ENCODE measurements at places on chromosomes 5 and 9.
A peak's percentile ranks its signal among the peaks of the same experiment; 100 is the strongest.

GRCh38 chr5:136104306-136104965 is 28.2 kb upstream of the SMAD5 start:
- no peak for DNase-seq

DNA sequence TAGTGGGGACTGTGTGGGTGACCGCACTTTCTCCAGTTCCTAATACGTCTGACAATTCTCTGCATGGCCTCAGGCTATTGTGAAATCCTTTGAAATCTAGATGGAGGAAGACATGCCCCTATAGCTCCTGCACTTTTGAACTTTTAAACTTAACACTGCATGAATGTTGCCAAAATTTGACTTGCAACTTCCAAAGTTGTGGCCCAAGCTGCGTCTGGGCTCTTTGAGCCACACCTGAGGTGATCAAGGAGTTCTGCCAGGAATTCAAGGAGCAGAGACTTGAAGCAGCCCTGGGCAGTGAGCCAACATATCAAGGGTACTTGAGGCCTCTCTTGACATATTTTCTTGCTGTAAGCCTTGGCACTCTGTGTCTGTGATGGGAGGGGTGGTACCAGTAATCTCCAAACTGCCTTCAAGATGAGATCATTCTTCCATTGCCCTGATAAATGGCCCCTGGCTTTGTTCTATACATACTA is 1336.1 kb upstream of the CDH9 start:
- DNase-seq, result no peak

GRCh38 chr5:53164478-53165165 is 55.1 kb upstream of the MOCS2 start:
- DNase-seq, result no peak

- DNase-seq, result no peak
Observed at GRCh38 chr5:102153003-102153759, 142.9 kb downstream of the SLCO4C1 start.

GRCh38 chr9:79215821-79216220 is 355.9 kb upstream of the TLE4 start:
- DNase-seq, result no peak

GRCh38 chr5:72788866-72789505 is 27.5 kb upstream of the TNPO1 start:
- DNase-seq, result no peak

- DNase-seq, result no peak
Observed at GRCh38 chr9:134556531-134557068, 85.0 kb upstream of the COL5A1 start.

- DNase-seq, result peak; percentile 36
Observed at GRCh38 chr5:177111720-177112394, 21.7 kb upstream of the NSD1 start.

DNA sequence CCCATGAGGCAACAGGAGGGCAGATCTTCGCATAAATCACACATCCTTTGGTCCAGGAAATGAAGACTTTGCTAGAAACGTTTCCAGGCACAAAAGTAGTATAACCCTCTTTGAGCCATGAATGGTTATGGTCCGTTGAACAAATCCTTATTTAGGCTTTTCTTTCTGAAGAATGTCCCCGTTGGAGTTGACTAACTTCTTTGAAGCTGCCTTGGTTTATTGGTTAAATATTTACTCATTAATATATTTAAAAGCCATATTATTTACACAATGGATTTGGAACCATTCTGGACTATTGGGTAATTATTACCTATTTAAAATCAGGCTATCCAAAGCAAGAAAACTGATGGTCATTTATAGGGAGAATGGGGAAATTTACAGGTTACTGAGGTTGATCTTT is 347.6 kb upstream of the SLC30A5 start:
- DNase-seq, result no peak

- DNase-seq, result no peak
Observed at GRCh38 chr5:161925960-161926359, 78.0 kb downstream of the GABRA1 start.

GRCh38 chr9:128162215-128163026 is 2.4 kb downstream of the BBLN start:
- no peak for DNase-seq

DNA sequence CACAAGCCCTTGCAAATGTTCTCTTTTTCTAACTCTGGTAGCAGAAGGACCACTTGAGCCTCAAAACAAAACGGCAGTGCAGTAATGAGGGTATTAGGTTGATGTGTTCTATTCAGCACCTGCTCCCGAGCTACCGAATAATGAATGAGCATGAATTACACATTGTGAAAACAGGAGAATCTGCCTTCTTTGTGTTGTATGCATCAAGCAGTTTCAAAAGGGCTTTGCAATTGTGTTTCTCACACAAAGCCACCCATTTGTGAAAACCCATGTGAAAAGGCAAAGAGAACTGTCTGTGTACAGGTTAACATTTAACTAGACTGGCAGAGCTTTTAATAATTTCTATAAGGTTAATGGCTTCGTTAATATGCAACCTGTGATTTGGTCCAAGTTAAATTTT is 97.8 kb downstream of the STK32A start:
- no peak for DNase-seq

- no peak for DNase-seq
Observed at GRCh38 chr5:180111273-180112002, 39.9 kb upstream of the RNF130 start.

GRCh38 chr9:129100383-129101169 is 10.0 kb downstream of the CRAT start:
- DNase-seq, result no peak

DNA sequence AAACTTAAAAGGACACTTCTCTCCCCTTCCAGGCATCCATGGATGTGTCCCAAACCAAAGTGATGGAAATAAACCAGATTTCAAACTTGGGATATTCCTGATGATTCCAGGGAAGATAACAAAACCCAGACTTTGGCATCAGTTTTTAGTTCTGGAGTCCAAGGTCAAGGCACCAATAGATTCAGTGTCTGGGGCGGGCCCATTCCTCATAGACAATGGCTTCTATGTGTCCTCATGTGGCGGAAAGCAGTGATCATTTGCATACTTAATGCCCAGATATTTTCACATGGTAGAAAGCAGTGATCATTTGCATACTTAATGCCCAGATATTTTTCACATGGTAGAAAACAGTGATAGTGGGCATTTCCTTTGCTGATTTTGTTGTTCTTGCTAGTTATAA is 151.4 kb upstream of the DAP start:
- no peak for DNase-seq

DNA sequence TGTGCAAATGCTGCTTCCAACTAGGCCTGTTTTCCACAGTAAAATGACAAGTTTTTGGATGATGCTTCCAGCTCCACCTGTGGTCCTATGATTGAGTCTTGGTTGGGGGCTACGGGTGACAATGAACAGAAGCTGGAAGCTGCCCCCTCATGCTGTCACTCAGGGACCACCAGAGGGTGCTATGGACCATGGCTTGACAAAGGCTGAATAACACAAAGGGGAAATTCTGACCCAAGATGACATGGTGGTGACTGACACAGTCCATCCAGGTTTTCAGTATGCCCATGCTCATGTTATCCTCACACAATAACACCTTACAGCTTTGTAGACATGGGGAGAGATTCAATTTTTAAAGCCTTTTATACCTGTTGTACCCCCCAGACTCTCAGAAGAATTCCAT is 23.9 kb upstream of the SAP30L start:
- no peak for DNase-seq

- no peak for DNase-seq
Observed at GRCh38 chr5:177604656-177605055, 4.7 kb downstream of the B4GALT7 start.

DNA sequence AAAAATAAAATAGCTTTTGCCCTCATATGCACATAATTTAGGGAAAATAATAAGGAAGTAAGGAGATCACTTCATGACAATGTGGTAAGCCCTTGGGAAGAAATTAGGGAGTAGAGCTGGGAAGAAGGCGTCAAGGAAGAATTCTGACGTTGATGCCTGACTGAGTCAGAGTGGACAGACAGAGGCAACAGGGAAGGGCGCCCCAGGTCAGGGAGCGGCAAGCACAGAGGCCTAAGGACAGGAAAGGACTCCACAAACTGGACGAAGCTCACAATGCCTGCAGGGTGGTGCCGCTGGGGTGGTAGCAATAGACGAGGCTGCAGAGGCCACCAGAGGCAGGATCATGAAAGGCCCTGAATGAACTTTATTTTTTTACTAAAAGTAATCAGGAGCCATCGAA is 7.6 kb downstream of the DRD1 start:
- DNase-seq, result no peak

- no peak for DNase-seq
Observed at GRCh38 chr5:103375350-103375749, 116.8 kb downstream of the MACIR start.

DNA sequence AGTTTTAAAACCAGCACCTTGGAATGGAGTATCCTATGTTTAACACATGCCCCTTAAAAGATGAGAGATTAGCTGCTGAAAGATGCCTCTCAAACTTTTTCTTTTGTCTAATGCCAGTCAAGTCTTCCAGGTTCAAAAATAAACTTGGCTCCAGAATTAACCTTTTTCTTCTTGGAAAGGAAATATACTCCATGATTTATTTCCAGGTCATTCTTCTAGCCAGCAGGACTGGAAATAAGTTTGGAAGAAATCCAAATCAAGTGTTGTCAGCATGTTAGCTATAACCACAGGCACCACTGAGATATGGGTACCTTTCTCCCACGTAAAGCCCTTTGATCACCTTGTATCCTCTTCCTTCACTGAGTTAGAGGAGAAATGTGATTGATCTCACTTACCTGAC is 56.1 kb downstream of the NLN start:
- no peak for DNase-seq

- DNase-seq, result no peak
Observed at GRCh38 chr9:19682397-19682796, 106.4 kb downstream of the SLC24A2 start.

GRCh38 chr9:117796681-117797080 is 92.5 kb downstream of the TLR4 start:
- no peak for DNase-seq

- DNase-seq, result no peak
Observed at GRCh38 chr9:94014066-94014654, 59.0 kb upstream of the BARX1 start.

DNA sequence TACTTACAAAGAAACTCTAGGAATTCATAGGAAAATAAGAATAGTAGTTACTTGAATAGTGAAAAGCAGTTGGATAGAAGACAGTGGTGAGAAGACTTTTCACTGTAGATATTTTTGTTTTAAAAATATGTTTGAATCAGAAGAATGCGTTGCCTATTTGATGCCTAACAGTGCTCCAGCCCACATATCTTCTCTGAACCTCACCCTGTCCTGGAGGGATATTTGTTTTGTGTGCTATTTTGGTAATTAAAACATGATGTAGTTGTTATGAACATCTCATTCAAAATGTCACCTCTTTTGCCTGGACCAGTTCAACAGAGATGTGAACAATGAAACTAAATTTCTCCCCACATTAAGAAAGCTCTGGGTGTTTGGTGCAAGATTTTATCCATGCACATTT is 87.6 kb downstream of the CARTPT start:
- DNase-seq, result no peak

GRCh38 chr5:68405784-68406743 is 190.5 kb downstream of the PIK3R1 start:
- DNase-seq, result no peak

DNA sequence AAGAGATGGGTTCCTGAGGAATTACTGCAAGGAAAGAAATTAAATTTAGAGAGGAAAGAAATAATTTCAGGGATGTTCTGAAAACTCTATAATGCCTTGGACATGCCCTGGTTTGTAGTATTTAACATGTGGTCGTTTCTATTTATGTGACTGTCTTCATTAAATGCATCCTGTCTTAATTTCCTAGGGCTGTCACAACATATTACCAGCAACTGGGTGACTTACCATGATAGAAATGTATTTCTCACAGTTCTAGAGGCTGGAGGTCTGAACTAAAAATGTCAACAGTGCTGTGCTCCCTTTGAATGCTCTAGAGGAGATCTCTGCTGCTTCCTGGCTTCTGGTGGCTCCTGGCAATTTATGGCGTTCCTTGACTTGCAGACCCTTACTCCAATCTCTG is 287.7 kb downstream of the FBXL7 start:
- DNase-seq, result no peak

- DNase-seq, result no peak
Observed at GRCh38 chr9:8254541-8254940, 455.0 kb upstream of the DMAC1 start.

- no peak for DNase-seq
Observed at GRCh38 chr9:14057368-14058324, 256.3 kb downstream of the NFIB start.

GRCh38 chr9:27118916-27119315 is 9.9 kb downstream of the TEK start:
- DNase-seq, result no peak

DNA sequence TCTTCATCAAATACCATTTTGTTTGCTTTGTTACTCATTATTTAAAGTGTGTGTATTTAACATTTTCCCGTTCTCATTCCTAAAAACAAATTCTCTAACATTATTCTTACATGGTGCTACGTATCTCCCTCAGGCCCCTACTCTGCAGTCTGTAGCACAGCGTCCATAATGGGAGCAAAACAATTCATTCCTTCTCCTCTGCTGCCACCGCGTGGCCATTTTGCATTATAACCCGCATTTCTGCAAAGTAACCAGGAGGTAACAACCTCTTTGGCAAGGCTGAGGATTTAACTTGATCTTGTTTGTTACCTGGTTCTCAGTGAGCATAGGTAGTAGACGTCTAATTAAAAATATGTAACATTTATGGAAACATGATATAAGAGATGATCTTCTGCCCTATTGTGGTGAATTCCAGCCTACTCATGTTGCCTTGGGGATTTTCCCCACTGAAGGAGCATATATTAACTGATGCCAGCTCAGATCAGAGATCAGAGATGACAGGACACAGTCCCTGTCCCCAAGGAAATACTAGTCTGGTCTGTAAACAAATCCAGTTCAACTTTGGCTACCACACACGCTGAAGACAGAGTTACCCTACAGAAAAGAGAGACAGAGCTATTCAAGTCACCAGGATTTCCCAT is 10.5 kb downstream of the OR1K1 start:
- peak; percentile 55 for DNase-seq

DNA sequence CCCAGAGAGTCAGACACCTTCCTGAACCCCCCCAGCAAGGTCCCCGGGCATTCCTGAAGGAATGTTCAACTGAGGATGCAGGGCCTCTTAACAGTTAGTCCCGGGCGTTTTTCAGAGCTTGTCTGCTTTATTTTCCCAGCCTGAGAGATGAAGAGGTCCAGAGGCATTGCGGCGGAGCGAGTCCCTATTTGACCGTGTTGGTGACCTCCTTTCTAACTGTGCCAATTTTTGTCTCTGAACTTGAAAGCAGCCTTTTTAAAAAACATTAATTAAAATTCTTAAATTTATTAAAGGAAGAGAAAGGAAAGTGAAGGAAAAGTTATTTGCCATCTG is 433 bp upstream of the PTAR1 start:
- DNase-seq, result no peak

DNA sequence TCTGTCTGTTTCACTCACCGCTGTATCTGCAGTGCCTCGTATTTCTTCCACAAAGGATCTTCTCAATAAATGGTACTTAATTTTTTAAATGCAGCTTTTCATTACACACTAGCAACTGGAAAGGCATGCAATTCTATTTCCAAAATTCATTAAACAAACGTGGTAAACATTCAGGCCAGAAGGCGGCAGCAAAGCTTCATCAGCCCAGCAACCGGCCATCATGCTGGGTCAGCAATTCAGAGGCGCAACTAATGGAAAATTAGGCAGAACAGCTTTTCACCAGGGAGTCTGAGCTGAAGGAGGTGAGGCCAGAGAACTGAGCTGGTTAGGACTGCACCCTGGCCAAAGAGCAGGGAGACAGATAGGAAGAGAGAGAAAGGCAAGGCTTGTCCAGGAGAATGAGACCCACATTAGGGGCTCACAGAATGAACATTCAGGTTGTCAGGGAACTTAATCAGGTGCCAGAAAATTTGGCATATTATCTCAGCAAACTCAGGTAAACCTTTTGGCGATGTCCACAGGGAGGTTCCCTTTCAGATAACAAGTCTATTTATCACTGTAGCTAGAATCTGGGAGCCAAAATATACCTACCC is 17.7 kb upstream of the RNF180 start:
- DNase-seq, result no peak
